ENCODE measurements at places on chromosomes 3 and 15. TPM values are rescaled to one million over a fixed set of nuclear protein-coding genes. Genes with fewer than 3 reads are reported as not detected.

GRCh38 chr3:84991422-84991900 lies 32.7 kb downstream of the CADM2 start:
- no peak for DNase-seq

DNA sequence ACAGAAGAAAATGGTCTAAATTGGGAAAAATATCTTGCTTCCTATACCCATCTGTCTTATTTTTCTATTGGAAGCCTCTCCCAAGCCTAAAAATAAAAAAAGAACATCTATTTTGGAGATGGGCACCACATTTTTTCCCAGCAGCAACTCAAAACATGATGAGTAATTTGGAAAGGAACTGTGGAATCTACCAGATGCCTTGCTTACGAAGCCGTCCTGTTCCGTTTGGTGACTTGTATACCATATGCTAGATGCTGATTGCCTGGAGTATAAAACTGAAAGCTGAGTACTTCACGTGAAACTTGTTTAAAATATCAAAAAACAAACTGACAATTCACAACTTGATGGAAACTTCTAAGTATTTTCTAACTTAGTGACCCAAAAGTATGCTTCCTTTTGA lies 491.0 kb downstream of the ROBO2 start:
- peak; percentile 54 for DNase-seq

DNA sequence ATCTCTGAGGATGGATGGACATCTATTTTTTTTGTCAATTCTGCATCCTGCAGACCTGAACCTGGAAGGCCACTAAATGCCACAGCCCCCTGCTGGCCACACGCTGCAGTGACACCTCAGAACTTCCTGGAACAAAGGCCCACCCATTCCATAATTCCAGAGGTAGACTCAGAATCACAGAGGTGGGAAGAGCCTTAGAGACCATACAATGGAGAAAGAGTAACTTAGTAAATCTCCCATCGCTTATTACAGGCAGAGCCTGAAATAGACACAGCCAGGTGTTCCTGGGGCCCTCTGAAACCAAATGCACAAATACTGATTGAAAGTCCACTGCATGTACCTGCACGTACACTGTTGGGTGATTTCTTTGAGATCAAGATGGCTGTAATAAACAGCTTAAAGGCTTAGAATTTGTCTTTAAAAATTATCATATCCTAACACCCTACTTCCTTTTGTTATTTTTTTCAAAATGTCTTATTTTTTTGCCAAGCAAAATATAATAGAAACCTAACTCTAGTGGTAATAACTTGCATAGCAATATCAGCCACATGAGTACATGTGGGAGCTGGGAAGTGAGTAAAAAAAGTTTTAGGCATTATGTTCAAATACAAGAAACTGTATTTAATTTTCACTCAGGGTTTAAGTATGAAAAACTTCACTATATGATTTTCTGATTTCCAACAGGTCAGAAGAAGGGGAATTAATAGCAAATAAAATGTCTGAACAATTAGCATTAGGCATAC lies 62.7 kb downstream of the EOMES start:
- DNase-seq = peak; percentile 73

The HES1 gene
- 20.2 TPM for total RNA-seq
